DMS 273 treated with DMSO at 0.1 percent for 48 hours (cell line): ENCODE measurements at places on chromosomes 3 and 15.

DNA sequence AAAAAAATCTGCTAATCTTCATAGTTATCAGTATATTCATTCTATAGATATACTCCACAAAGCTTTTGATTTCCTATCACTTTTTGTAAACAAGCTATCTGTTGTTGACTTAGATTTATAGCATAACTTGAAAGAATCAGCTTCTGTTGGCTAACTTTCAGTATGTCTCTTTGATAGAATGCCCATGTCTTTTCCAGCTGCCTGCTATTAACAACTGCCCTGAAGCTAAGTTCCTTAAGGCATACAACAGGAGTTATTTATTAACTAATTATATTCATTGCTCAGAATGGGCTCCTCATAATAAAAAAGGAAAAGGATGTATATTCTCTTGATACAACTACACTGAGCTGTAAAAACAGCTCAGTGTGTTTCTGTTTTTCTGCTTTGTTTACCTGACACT is 293.9 kb downstream of the TUSC7 start:
- DNase-seq, result no peak

DNA sequence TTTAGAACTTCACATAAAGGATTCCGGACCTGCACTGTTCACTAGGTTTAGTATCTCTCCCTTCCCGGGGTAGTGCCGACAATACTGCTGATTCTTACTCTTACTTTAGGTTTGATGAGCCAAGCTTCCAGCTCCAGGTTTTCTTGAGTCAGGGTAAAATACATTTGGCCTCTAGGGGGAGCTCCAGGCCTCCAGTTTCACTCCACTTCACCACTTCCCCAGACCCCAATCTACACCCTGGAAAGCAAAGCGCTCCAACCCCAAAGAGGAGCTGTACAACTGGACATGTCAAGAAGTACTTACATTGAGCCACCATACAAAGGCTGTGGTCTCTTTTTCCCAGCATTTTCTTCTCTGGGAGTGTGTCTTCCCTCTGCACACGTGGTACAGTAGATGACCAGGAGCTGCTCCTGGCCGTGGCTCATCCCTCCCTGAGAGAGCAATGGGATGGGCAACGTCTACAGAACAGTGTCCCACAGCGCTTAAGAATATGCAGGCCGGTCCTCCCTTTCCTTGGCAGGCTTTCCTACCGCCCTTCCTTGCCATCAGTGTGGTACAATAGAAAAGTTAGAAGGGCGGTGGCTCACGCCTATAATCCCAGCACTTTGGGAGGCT is 93.9 kb upstream of the CCDC80 start:
- peak; percentile 23 for DNase-seq

GRCh38 chr3:184712248-184713039 is 580 bp upstream of the MAGEF1 start:
- no peak for DNase-seq

- DNase-seq, result no peak
Measured at GRCh38 chr3:150945226-150946032, 27.1 kb downstream of the CLRN1 start.

- DNase-seq, result peak; percentile 5
Measured at GRCh38 chr3:163622384-163622783, 1455.9 kb downstream of the SI start.

DNA sequence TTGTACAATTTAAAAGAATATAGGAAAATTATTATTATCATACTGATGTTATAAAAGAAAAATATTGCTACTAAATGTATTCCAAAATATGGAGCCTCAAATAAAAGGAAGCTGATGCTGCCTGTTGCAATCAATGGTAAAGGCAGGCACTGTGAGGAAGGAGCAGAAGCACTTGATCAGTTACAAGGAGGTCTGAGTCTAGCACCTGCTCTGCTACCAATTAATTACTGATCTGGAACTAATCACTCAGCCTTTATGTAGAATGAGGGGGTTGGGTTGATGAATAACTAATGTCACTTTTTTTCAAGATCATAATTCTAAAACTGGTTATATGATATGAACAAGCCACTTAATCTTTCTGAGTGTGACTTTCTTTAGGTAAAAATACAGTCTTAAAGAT is 5.5 kb downstream of the ADGRG7 start:
- DNase-seq, result no peak

DNA sequence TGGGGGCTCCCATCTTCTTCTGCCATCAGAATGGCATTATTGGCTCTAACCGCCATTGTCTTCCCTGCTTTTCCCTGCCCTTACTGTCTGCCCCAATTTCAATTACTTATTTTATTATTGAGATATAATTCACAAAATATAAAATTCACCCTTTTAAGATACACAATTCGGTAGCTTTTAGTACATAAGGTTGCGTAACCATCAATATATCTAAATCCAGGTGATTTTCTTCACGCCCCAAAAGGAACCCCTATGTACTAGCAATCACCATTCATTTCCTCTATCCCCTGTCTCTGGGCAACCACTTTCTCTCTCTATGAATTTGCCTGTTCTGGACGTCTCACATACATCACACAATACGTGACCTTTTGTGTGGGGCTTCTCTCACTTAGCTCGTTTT is 18.0 kb downstream of the RBP2 start:
- DNase-seq, result no peak

GRCh38 chr3:55765906-55766701 is 279.0 kb upstream of the WNT5A start:
- DNase-seq, result no peak

- no peak for DNase-seq
Measured at GRCh38 chr15:37072181-37072580, 28.2 kb downstream of the MEIS2 start.

- DNase-seq, result no peak
Measured at GRCh38 chr3:45775571-45776300, 20.6 kb downstream of the SLC6A20 start.

DNA sequence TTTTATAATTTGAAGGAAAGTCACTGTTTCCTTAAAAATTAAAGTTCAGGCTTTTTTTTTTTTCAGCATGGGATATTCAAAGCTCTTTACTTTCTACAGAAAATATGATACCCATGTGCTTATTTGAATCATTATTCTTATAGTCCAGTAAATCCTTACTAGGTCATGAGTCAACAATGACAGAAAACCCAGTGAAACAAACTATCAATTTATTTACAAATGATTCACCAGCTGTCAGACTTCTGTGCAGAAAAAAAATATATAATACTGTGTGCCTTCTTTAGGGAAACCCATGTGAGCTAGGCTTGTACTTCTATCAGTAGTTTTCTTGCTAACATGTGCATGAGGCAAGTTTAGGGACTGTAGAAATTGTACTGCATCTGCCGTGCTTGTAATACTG is 1.2 kb downstream of the ACP3 start:
- DNase-seq, result peak; percentile 53

- no peak for DNase-seq
Measured at GRCh38 chr3:126969586-126969985, 13.3 kb upstream of the PLXNA1 start.

DNA sequence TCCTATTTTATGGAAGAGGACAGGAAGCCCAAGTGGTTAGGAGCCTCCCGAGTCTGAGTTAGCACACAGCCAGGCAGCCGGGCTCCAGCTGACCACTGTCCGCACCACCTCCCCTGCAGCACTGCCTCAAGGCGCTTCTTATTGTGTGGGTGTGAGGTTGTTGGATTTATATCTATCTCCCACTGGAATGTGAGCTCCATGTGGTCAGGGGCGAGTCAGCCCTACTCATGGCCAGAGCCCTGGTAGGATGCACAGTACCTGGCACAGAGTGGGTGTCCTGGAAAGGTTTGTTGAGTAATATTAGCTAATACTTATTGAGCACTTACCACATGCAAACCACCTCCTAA is 9.7 kb upstream of the FBLN2 start:
- DNase-seq, result no peak

- no peak for DNase-seq
Measured at GRCh38 chr15:99437315-99438223, 128.2 kb upstream of the MEF2A start.

- no peak for DNase-seq
Measured at GRCh38 chr15:45635191-45635638, 386 bp downstream of the SQOR start.

- DNase-seq, result no peak
Measured at GRCh38 chr3:157767607-157768006, 264.4 kb upstream of the VEPH1 start.

DNA sequence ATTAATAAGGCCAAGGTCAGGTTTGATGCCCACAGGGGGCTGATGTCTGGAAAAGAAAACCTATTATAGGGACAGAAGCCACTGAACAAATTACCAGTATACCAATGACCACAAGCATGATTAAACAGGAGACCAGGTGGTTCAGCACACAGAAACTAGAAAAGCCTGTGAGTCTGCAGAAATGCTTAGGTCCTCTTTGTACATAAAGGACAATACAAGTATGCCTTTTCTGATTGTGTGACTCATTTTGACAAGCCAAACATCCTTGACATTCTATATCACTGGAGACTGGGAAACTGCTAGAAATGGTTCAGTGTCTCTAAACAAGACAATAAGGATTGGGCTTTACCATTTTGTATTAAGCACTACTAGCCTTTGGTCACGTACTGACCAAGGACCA is 113.2 kb upstream of the MYO5C start:
- no peak for DNase-seq

GRCh38 chr3:62749657-62750056 is 125.6 kb downstream of the CADPS start:
- no peak for DNase-seq

DNA sequence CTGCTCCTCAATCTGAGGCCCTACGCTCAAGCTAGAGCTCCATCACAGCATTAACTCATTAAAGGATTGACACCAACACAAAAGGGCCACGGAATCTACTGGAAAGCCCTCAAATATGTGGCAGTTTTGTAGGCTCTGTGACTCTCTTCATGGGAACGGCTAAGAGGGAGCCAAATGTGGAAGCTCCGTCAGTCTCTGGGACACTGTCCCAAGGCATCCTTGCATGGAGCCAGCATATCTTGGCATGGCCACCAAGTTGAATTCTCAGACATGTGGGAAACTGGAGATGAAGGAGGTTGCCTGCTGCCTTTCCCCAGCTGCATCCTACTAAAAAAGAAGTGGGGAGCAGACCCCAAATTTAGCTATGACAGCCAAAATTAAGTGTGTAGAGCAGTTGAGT is 296.9 kb downstream of the NTRK3 start:
- DNase-seq, result no peak

DNA sequence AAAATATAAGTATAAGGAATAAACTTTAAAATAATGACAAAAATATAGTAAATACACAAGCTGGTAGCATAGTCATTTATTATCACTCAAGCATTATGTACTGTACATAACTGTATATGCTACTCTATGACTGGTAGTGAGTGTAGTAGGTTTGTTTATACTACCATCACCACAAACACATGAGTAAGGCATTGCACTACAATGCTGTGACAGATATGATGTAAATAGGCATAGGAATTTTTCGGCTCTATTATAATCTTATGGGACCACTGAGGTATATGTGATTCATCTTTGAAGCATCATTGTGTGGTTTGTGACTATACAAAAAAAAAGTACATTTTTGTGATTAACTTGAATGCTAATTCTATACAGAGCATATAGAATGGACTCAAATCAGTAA is 35.3 kb upstream of the FBN1 start:
- DNase-seq, result no peak

GRCh38 chr3:18512007-18512406 is 86.9 kb upstream of the SATB1 start:
- DNase-seq, result no peak

GRCh38 chr3:160564949-160565441 is 376 bp downstream of the KPNA4 start:
- DNase-seq, result no peak

DNA sequence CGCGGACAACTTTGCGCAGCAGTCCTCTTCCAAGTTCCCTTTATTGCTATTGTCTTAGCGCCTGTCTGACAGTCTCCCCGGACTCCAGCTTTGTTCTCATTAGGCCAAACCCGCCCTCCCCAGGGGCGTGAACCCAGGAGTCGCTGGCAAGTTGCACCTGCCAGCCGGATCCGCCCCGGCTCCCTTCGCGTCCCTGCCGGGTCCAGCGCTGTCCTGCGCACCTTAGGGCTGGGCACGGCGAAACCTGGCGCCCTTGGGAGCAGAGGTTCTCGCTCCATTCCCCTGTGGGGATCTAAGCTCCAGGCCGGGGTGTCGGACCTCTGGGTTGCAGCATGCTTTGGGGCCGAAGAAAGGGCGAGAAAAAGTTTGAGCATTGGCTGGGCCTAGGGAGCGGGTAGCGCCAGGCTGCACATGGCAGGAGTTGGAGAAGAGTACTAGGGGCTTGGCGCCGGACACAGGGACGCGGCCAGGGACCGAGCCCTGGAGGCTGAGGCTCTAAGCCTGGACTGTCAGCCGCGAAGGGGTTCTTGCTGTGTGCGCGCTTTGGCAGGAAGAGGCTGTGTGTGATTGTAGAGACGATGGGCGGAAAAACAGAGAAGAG is 335.1 kb upstream of the THRB start:
- DNase-seq, result no peak
